ENCODE measurements at places on chromosomes 2 and 18. TPM values are rescaled to one million over a fixed set of nuclear protein-coding genes. Genes with fewer than 3 reads are reported as not detected.

Gene C2orf72
- total RNA-seq = 2.6 TPM

Gene SALL3
- total RNA-seq = not detected

DNA sequence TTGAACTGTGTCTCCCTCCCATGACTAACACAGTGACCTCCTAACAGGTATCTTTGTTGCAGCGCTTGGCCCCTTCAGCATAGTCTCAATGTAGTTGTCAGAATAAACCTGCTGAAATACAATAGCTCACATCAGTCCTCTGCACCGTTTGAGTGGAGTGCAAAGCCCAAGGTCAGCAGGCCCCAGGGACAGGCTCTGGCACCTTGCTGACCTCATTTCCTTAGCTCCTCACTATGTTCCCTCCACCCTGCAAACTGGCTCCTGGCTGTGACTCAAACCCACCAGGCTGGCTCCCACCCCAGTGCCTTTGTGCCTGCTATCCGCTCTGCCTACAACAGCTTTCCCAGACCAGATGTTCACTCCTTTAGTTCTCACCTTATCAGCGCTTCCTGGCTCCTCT is 146.7 kb downstream of the LRATD1 start:
- DNase-seq = no peak

DNA sequence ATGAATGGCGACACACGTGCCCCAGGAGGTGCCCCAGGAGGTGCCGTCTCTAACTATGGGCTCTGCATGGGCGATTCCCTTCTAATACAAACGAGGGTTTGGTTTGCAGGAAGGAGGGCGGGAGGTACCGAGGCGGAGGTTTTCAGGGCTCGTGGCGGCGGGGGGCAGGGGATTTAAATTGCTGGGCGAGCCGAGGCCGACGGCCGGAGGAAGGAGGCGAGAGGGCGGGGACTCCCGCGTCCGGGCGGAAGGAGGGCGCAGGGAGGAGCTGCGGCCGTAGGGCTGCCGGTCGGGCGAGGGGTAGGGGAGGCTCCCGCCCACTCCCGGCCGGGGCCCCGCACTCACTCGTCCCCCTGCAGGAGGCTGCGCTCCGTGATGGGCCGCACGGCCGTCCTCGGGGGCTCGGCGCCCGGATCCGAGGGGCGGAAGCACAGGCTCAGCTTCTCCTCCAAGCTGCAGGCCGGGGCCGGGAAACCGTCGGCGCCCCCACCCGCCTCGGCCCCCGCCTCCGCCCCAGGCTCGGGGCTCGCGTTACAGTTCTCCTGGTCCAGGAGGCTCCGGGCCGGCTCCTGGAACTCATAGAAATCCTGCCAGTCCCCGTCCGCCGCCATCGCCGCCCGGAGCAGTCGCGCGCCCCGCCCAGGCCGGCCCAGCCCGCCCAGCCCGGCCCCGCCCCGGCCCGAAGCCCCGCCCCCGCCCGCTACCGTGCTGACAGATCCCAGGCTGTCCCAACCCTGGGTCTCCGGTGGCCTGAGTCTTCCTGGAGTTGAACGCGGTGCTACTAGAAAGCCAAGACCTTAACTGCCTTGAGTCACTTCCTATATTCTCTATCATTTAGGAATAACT is at the start of gene FEZ2:
FEZ2 (minus strand) TSS at position 637 of the 846 bp plus-strand sequence; CDS start at position 611, 26 bp downstream.
- DNase-seq = peak; percentile 75

DNA sequence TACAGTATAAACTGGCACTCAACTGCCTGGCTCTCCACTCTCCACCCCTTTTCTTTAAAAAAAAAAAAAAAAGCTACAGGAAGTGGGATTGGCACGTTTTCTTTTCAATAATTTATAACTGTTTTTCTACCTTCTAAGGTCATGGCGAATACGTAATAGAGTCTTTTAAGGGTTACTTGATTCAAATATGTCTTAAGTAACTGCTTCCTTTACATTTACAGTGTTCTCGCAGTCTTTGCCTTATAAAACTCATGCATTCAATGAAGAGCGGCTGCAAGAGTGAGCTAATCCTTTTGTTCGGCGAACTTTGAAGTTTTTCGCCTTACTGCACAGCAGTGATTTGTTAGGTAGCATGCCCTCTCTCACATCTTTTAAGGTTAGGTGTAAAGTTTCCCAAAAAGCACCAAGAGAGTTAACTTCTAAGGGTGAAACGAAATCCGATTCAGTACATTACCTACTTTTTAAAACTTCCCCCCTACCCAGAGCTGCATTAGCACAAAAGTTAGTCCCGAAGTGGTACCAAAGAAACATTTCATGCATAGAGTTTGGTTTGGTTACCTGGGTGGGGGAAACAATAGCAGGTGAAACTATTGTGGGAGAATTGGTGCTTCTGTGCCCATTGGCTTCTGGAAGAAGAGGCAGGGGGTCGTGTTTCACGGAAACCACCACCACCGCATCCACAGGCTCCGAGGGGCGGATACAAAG is 2.0 kb downstream of the KCTD1 start:
- no peak for DNase-seq

- DNase-seq = no peak
Observed at GRCh38 chr18:32707147-32707546, 65.7 kb downstream of the KLHL14 start.

DNA sequence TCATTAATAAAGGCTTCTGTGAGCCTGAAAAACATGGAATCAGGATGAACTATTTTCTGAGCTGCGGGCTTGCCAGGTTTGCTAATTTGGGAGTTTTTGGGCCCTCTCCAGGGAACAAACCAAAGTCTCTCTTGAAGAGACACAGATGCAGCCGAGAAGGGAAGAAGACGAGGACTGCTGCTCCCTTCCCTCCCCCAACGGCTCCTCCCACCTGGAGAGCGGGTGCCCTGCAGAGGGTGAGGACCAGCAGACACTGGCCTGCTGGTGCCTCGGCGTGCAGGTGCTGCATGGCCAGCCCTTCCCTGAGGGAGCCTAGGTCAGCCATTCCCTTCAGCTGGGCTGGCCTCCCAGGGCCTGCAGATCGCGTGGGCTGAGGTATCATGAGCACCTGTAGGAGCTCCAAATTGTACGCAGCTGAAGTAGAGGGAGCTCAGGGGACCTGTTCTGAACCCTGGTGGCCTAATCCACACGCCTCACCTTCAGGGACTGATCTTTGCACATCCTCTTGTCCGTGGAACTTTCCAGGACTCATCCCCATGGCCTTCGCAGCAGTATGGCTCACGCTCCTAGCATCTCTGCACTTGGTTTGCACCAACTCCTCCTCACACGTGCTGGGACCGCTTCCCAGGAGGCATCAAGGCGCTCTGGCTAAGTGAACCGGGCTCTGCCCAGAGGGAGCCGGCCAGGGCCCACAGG is 19.5 kb downstream of the EMX1 start:
- DNase-seq = no peak

DNA sequence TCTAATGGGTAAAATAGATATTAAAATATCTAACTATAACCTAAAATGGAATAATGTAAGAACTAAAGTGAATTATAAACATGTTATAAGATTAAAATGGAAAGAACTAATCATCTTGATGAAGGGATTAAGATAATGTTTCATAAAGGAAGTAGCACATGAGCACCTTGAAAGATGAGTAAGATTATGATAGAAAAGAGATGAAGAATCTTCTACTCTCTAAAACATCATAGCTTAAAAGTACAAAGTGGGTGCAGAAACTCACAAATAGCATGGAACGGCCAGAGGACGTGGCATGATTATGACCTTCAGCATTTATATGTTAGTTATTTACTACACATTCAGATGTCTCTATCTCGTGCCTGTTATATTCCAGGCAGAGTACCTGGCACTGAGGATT is 76.2 kb upstream of the COL5A2 start:
- no peak for DNase-seq

- DNase-seq = no peak
Observed at GRCh38 chr18:45335282-45336043, 279.8 kb upstream of the SLC14A2 start.

DNA sequence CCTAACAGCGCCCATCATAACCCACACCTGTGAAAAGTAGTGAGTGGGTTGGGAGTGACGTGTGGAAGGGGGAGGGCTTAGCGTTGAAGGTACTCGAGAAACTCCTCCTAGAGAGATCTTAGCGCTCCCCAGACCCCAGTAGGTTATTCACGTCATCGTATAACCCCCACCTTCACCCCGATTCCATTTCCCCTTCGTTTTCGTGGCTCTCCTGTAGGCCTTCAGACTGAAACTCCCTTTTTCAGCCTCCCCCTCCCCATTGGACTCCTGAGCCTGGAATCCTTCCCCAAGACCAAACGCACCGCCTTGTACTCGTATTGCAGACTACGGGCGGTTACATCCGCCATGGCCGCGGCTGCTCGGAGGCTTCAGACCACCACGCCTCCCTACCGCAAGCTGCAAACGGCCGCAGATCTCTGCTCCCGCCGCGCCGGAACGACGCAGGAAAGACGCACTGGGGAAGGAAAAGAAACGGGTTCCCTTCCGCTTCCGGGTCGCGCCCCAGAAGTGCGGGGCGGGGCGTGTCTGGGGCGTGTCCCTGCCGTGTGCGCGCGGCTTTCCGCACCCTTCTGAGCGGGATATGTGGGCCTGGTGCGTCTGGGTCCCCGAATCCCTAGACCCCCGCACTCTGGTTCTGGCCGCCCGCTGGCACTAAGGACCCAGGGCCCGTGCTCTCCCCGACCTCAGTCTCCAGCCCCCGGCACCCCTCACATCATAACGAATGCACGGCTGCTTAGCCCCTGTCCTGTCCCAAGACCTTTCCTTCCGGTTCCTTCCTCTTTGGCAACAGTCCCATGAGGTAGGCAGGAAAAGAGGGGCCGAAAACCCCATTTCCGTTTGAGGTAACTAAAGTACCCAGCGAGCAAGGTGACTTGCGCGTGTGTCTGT is at the start of gene SNRNP200:
SNRNP200 (minus strand) TSS at position 456 of the 888 bp plus-strand sequence; CDS start at position 347, 109 bp downstream.
- peak; percentile 82 for DNase-seq

DNA sequence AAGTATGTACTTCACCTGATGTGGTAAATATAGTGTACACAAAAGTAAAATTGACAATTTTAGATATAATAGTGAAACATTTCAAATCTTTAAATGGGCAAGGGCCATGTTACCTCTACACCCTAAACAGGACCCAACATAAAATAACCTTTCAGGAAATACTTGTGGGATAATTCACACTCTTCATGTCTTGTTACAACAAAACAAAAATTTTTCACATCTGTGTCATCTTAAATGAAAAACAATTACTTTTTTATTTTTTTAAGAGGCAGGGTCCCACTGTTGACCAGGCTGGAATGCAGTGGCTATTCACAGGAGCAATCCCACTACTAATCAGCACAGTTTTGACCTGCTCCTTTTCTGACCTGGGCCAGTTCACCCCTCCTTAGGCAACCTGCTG is 42.1 kb downstream of the SRBD1 start:
- peak; percentile 28 for DNase-seq

Measured in A172 (cell line).